Omental fat pad (tissue), 4 donors: ENCODE measurements at places on chromosomes 5 and 9. TPM values are rescaled to one million over a fixed set of nuclear protein-coding genes. Genes with fewer than 3 reads are reported as not detected.
A peak's percentile ranks its signal among the peaks of the same experiment; 100 is the strongest.

DNA sequence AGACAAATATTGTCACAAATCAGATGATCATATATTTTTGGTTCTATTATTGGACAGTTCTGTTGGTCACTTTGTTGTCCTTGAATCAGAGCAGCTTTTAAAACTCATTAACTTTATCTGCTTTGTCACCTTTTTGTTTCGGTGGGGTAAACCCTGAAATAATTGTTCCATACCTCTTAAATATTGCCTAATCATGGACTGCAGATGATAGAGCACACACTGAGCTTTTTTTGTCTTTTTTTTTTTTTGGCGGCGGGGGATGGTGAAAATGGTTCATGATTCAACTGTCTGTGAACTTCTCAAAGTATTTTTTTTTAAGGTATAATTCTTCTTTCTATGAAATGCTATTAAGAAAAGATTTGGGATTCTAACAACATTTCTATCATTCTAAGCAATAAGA is 1.8 kb downstream of the NUDT12 start:
- DNase-seq, result no peak

DNA sequence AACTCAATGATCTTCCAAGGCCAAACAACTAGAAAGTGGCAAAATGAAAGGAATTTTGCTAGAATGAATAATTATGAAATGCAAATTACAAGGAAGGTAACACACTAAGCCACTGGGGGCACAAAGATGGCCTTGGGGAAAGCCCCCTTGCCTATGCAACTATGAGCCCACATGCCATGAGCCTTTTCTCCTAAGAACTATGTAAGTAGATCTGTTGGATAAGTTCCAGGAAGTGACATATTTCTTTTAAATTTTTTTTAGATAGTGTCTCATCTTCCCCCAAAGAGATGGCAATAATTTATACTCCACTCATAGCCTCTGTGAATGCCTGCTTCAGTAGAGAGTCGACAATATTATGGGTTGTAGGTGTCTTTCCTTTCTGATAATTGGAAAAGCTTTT is 257.8 kb downstream of the AUH start:
- no peak for DNase-seq

- DNase-seq, result no peak
Observed at GRCh38 chr9:70569070-70569772, 154.8 kb upstream of the KLF9 start.

PLEKHG4B gene
- not detected for total RNA-seq

DNA sequence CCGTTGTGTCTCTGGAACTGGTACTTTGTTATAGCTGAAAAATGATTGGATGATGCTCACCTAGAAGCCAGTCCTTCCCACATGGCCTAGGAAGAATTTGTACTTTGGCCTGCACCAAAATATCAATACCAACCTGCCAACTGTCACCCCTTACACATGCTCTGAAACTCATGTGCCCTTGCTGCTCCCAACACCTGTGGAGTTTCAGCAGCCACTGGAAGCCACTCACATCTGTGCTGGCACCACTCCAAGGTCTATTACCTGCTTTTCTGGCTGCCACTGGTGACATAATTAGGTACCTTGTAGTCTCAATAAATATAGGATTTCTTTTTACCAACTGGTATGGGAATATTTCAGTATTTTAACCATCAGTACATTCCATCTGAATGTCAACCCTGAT is 363.6 kb downstream of the SH3GL2 start:
- DNase-seq, result no peak

DNA sequence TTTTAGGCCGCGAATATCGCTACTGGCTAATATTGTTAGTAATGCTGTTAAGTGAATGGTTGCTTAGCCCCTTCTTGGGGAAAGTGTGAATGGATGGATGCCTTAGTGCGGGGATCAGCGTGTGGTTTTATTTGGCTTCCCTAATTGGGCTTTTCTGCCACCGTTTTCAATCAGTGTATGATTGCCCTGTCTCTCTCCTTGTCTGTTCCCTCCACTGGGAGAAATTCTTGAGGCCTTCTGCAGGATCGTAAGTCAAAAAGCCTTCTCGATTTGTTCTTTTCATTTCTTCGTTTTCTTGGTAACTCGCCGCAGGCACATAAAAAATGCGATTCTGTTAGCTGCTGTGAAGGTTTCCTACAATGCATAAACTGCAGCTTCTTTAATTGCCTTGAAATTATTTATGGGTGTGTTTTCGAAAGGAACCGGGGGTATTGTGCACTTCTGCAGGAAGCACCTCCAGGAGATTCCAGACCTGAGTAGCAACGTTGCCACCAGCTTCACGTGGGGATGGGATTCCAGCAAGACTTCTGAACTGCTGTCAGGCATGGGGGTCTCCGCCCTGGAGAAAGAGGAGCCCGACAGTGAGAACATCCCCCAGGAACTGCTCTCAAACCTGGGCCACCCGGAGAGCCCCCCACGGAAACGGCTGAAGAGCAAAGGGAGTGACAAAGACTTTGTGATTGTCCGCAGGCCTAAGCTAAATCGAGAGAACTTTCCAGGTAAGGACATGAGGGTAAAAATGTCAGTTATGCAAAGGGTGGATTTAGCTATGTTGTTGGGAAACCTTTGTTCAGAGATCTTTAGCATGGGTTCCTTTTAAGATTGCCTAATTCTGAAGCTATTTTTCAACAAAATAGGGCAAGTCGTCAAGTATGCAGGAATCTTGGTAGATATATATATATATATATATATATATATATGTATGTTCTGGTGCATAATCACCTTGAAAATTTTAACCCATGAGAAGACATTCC is 700 bp downstream of the SKP2 start:
- no peak for DNase-seq

ELL2 gene
- 76.9 TPM for total RNA-seq

GRCh38 chr5:72654231-72654630 is 147.0 kb upstream of the ZNF366 start:
- DNase-seq, result no peak

DNA sequence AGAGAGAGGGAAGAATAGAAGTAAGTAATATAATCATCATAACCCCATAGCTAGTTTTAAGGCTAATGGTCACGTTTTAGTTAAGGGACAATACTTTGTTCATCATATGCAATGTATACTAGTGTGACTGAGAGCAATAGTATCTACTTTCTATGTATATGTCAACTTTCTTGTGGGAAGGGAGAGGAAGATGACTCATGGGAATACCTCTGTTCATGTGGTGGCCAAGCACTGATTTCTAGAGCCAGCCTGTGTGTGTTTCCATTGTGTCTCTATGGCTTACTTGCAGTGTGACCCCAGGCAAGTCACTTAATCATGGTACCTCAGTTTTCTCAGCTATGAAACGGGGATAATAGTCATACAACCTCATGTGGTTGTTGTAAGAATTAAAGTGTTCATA is 639.6 kb downstream of the CETN3 start:
- DNase-seq, result no peak

GRCh38 chr9:99833735-99834134 is 12.1 kb downstream of the NR4A3 start:
- no peak for DNase-seq

DNA sequence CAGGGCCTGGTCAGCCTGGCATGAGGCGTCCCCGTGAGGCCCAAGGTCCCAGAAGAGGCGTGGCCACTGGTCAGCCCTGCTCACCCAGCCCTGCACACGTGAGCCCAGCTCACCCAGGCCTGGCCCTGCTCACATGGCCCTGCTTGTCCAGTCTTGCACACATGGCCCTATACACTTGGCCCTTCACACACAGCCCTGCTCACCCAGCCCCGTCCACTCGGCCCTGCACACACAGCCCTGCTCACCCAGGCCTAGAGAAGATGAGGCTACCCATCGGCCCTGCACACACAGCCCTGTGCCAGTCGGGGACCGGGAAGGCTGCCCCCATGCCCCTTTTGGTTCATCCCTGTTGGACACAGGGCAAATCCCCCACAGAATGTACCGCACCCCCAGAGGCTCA is 28.4 kb downstream of the ZDHHC11B start:
- DNase-seq, result no peak

- no peak for DNase-seq
Observed at GRCh38 chr9:22056402-22056801, 47.3 kb upstream of the CDKN2B start.

DNA sequence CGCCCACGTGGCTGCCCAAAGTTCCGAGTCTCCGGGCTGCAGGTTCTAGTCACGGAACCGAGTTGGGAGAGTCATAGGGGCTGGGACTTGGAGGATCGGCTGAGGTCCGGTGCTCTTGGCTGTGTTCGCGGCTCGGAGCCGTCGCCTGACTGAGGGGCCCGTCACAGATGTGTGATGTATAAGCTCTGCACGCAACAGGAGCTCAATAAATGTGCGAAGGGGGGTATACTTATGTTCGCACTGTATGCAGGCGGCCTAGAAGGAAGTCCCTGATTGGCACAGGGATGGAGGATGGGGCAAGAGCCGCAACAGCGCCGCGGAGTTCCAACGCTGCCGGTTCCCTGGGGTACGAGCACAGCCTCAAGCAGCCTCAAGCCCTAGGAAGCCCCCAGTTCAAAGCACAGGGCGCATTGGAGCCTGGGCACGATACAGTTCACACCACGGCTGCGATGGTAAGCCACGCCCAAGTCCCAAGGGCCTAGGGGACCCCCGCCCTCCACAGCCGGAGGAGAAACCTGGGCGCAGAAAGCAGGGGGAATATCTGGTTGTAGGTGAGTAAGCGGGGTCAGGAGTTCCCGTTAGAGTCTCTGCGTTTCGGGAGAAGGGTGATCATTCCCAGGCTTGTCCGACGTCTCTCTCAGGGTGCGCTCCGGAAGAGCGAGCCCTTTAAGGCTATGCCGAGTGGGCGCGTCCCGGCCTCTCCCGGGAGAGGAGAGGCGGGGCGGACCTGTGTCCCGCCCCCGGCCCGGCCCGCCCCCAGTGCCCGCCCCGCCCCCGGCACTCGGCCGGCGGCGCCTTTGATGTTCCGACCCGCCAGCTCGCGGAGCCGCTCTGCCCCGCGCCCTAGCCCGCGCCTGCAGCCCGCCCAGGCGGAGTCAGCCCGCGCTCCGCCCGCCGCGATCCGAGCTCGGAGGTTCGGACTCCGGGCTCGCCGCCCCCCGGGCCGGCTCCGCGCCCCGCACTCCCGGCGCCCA is at the start of gene TCF7:
Gene TCF7 (plus strand): TSS at position 780 of the 974 bp plus-strand sequence. CDS start 226 bp downstream, outside the sequence.
- peak; percentile 32 for DNase-seq

DNA sequence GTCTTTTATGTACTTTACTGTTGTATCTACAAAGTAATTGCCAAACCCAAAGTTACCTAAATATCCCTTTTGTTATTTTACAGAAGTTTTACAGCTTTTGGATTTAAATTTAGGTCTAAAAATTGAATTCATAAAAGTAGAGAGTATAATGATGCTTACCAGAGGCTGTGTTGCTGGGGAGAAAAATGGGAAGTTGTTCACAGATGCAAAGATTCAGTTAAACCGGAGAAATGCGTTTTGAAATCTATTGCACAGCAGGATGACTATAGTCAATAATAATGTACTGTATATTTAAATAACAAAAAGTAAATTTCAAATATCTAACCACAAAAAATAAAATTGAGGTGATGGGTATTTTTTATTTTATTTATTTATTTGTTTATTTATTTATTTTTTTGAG is 2.6 kb upstream of the ANKRD18A start:
- no peak for DNase-seq

DNA sequence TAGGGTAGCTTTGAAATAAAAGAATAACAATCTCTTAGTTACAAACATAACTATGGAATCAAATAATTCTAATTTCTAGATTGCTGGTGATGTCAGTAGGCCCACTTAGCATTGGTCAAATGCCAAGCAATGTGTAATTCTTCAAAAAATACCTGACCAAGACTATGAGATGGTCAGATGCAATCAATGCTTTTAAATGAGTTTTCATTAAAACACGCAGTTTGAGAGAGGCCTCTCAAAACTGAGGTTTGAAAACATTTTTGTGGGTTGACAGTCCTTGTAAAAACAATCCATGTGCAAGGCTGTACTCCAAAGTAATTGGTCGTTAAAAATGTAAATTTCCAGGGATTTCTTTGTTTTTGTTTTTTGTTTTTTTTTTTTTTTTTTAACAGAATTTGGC is 1.2 kb upstream of the RLN2 start:
- no peak for DNase-seq

DNA sequence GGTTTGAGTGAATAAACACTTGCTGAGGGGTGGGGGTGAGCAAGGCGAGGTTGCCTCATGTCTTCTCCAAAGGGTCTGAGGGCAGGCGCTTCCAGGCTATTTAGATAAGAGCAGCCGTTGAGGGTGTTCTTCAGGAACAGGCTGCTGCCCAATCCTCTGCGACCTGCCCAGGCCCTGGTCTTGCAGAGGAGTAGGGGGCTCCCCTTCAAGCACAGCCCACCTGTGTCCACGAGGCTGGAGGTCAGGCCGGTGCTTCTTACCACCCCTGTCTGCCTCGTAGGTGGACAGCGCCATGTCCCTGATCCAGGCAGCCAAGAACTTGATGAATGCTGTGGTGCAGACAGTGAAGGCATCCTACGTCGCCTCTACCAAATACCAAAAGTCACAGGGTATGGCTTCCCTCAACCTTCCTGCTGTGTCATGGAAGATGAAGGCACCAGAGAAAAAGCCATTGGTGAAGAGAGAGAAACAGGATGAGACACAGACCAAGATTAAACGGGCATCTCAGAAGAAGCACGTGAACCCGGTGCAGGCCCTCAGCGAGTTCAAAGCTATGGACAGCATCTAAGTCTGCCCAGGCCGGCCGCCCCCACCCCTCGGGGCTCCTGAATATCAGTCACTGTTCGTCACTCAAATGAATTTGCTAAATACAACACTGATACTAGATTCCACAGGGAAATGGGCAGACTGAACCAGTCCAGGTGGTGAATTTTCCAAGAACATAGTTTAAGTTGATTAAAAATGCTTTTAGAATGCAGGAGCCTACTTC is 58.6 kb upstream of the LRRTM2 start:
- no peak for DNase-seq

SLC34A3 gene
- total RNA-seq, result not detected

DNA sequence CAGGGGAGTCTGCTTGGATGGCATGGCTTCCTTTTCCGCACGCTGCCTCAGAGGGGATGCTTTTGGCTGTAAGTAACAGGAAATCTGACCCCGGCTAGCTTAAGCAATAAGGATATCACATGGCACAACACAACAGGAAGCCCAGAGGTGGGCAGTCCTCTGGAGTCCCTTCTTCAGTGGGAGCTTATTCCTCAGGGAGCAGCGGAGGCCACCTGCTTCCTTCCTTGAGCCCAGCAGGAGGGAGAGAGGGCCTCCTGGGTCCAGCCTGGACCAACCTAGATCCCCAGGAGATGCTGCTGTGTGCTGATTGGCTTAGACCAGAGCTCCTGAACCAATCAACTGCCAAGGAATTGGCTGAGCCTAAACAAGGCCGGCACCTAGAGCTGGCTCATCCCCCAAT is 66.3 kb downstream of the C9orf50 start:
- no peak for DNase-seq

- no peak for DNase-seq
Observed at GRCh38 chr9:16461137-16461840, 409.2 kb downstream of the BNC2 start.

DNA sequence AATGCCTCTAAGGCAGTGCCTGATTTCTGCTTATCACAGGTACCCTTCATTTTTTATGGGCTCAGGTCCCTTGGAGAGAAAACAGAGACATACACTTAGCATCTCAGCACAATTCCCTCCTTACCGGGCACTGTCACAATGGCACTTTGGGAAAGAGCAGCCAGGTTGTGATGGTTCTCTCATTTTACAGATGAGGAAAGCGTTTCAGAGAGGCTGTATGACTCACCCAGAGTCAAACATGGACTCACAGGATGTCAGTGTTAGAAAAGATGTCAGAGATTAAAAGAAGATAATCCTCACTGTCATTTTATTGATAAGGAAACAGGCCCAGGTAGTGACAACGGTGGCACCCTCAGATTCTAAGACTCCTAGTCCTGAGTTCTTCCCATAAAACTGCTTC is 12.0 kb upstream of the SLC31A2 start:
- no peak for DNase-seq
